Neuronal stem cell (in vitro differentiated cells): ENCODE measurements at places on chromosomes 2 and 18.
A peak's percentile ranks its signal among the peaks of the same experiment; 100 is the strongest.

DNA sequence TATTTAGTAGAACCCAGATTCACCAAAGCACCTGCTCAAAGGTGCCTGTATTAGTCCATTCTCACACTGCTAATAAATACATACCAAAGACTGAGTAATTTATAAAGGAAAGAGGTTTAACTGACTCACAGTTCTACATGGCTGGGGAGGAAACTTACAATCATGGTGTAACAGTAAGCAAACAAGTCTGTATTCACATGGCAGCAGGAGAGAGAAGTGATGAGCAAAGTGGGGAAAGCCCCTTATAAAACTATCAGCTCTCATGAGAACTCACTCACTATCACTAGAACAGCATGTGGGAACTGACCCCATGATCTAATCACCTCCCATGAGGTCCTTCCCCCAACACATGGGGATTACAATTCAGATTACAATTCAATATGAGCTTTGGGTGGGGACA, 28.0 kb upstream of the DDX18 start:
- no peak for DNase-seq

- DNase-seq = no peak
Observed at GRCh38 chr2:11175293-11175795, 20.1 kb downstream of the SLC66A3 start.

DNA sequence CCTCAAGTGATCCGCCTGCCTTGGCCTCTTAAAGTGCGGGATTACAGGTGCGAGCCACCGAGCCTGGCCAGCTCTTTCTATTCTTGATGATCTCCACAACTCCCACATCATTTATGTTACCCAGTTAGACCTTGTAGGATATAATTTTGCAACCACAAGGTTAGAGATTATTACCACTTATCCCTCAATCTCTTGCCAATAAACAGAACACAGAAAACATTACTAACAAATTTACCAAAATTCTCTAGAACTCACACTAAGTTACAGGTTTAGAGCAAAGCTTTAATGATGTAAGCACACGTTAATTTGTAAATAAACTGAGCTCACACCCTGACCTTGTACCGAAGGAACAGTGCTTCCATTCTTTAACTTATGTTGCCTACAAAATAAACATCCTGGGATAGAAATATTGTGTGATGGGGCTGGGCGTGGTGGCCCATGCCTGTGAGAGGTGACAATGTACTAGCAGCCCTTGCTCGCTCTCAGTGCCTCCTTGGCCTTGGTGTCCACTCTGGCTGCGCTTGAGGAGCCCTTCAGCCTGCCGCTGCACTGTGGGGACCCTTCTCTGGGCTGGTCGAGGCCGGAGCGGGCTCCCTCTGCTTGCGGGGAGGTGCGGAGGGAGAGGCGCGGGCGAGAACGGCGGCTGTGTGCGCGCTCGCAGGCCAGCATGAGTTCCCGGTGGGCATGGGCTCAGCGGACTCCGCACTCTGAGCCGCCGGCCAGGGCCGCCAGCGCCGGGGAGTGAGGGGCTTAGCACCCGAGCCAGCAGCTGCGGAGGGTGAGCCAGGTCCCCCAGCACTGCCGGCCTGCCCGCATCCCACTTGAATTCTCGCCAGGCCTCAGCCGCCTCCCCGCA, 42.1 kb upstream of the ITSN2 start:
- no peak for DNase-seq

- no peak for DNase-seq
Observed at GRCh38 chr2:27145682-27146081, 3.1 kb upstream of the TCF23 start.

DNA sequence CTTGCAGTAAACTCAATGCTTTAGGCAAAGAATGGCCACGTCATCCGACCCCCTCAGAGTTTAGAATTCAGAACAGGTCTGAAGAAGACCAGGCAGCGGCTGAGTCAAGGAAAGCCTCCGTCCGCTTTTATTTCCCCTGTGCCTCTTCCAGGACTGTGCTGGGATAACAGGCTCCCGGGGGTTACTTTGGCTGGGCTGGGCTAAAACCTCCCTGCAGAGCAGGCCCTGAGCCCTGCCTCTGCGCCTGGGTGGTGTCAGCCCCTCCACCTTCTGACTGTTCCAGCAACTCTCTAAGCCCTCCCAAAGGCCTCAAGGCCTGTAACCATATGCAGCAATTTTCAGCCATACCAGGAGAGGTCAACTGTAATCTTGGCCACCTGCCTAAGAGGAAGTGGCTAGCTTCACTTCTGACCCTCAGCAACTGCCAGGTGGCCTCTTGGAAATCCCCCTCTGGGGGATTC, 166.5 kb downstream of the RPIA start:
- no peak for DNase-seq

DNA sequence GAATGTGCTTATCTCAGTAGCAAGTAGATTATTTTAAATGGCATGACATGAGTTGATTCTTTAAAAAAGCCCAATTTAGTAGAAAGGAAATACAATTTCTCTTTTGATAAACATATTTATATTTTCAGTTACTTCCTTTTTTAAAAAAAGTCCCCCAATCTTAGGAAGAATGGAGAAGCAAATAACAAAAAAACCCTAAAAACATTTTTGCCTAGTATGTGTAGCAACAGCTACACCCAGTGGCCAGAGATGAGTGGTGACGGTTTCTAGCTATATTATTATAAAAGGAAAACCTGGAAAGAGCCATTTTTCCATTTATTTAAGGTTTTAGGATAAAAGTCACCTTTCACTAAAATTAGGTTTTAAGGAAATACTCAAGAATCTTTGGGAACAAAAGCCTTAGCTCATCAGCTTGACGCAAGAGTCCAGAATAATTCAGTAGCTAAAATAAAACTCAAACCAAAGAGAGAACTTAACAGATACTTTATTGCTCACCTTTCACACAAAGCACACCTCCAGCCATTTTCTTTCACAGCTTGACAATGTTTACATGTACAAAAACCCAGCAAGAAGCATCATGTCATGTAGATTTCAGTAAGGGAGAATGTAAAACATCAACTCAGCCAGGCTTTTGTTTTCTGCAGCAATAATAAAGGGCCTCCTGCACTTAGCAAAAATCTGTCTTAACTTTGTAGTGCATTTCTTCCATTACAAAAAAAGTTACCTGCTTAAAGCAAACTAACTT, 15.7 kb downstream of the FAM98A start:
- DNase-seq = peak; percentile 12

- DNase-seq = peak; percentile 27
Observed at GRCh38 chr2:101188683-101189405, 37.7 kb upstream of the TBC1D8 start.

DNA sequence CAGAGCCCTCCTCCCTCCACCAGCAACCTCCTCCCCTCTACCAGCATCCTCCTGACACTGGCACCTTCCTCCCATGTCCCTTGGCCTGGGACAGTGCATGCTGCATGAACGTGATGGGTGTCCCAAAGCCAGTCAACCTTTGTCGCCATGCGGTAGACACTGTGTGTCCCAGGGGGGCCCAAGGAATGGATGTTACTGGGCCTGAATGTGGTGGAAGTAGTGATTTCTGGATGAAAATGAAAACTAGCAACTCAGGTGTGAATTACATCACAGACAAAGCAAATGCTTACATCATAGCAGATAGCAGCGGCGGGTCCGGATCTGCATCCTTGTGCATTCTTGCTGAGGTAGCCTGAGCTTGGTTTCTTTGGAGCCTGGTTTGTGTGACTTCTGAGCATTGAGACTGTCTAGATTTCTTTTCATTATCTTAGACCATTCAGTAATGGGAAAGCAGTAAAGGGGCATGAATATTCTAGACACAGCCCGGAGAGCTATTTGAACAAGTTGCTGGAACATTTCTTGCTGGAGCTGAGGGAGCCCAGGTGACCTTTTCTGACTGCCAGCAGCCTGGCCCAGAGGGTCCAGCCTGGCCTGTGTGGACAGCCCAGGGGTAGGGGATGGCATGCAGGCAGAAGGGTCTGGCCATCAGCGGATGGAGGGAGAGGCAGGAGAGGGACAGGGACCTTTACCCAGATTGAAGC, 100.4 kb downstream of the FAM210A start:
- DNase-seq = no peak

- DNase-seq = no peak
Observed at GRCh38 chr2:217451666-217452065, 551.1 kb downstream of the TNS1 start.

DNA sequence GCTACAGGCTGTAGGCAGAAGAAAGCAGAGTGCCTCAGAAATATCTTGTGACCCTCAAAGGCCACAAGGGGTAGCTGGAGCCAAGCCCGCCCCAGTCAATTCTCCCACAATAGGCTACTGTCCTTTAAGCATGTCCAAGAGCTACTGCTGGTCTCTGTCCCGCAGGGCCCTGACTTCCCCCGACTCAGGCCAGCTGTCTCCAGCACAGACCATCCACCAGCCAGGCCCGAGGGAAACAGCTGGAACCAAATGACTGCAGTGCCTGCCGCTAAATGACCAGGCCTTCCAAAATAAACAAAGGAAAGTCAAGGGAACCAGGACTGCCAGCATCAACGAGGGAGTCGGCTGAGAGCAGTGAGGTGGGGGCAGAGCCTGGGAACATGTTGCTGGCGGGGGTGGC, 36.7 kb downstream of the MCFD2 start:
- no peak for DNase-seq

DNA sequence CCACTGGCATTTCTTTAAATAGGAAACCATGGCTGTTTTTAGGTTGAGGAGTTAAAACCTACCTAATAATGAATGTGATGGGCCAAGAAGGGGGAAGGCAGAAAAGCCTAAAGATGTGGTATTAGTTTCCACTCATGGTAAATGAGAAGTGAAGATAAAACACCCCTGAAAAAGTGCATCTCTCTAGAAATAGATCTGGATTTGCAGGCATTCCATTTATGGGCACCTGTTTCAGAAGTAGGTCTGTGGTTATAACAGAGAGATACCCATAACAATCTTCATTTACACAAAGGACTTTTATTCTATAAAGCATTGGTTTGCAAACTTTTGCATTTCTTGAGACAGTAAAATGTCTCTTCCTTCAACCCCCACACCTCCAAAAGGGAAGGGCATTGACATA, 62.1 kb downstream of the PRKCE start:
- no peak for DNase-seq

DNA sequence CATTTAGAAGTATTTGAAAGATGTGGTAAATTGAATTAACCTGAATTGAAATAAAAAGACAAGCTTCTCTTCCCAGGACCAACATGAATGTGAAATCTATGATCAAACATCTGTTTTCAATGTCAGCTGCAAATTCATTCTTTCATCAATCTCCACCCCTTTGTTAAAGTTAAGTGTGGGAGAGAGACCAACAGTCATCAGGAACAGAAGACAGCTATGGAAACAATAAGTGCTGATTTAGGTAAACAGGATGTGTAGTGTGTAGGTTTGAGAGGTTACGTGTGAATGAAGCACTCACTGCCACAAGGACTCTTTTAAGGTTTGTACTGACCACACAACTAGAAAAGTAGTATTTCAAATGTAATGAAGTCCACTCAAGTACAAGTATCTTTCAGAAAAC, 1659.8 kb upstream of the CELF4 start:
- DNase-seq = no peak

GRCh38 chr2:19124135-19124534, 234.3 kb downstream of the OSR1 start:
- no peak for DNase-seq

- DNase-seq = no peak
Observed at GRCh38 chr2:229955663-229956062, 33.4 kb downstream of the FBXO36 start.

GRCh38 chr2:172052000-172052983, 33.0 kb upstream of the DLX1 start:
- no peak for DNase-seq

GRCh38 chr18:2827061-2827460, 19.7 kb upstream of the EMILIN2 start:
- DNase-seq = no peak

GRCh38 chr2:242034996-242035814, 165.7 kb downstream of the RTP5 start:
- no peak for DNase-seq

GRCh38 chr18:24790347-24790746, 329.9 kb downstream of the HRH4 start:
- no peak for DNase-seq

DNA sequence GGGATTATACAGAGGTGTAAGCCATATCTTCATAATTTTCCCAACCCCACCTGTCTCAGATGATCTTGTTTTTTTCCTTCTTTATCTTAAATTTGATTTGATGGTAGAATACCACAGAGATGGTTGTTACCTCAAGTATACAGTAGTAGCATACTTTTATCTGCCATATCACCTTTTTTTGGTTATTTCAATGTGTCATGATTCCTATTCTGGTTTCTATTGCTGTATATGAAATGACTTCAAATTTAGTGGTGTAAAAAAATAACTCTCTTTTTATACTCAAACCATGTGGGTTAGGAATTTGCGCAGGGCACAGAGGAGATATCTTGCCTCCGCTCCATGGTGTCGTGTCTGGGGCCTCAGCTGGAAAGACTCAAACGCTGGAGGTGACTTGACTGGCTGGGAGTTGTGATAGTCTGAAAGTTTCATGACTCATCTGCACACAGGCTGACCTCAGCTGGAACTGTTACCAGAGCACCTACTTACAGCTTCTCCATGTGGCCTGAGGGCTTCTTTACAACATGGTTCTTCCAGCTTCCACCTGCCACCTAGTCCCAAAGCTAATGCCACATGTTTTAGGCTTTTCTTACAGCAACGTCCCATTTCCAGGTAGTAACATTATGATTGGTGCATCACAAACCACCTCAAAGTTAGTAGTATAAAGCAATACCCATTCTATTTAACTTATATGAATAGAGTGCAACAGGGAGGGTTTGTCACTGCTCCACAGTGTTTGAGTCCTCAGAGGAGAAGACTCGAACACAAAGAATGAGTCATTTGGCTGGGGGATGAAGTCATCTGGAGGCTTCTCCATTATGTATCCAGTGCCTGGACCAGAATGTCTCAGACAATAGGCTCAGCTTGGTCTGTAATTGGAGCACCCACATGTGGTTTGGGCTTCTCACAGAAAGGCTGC, 82.3 kb upstream of the XPO1 start:
- no peak for DNase-seq

DNA sequence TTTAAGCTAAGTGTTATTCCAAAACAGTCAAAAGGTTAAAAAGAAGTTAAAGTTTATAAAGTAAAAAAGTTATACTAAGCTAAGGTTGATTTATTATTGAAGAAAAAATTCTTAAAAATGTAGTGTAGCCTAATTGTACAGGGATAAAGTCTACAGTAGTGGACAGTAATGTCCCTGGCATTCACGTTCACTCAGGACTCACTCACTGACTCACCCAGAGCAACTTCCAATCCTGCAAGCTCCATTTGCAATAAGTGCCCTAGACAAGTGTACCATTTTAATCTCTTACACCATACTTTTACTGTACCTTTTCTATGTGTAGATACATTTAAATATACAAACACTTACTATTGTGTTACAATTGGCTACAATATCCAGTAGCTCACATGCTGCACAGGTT, 86.1 kb downstream of the CACNB4 start:
- no peak for DNase-seq

DNA sequence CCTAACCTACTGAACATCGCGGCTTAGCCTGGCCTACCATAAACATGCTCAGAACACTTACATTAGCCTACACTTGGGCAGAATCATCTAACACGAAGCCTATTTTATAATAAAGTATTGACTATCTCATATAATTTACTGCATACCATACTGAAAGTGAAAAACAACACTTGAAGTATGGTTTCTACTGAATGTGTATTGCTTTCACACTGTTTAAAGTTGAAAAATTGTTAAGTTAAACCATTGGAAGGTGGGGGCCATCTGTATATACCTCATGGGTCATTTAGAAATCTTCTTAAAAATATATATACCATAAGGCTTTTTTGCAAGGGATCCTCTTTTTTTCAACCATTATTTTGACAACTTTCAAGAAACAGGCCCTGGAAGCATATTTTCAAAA, 16.5 kb downstream of the RNF149 start:
- no peak for DNase-seq

GRCh38 chr2:157830696-157831570, 45.2 kb downstream of the ACVR1 start:
- DNase-seq = no peak
